HEK293T (cell line): ENCODE measurements at places on chromosomes 5 and 9.

DNA sequence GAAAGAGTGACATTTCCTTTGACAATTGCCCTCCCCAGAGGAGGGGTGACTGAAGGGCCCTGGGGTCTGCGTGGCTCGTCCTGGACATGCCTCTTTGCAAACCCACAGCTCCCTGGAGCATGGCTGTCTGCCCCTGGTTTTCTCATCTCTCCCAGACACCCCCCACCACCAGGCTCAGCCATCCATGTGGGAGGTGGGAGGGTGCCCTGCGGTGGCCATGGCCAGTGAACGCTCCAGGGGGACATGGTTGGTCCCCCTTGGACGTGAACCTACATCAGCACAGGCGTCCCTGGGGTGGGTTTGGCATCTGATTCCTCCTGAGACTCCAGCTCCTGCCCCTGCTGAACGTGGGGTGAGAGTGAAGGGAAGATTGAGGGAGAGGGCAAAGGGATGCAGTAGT lies 67.7 kb upstream of the LMX1B start:
- DNase-seq, result no peak

DNA sequence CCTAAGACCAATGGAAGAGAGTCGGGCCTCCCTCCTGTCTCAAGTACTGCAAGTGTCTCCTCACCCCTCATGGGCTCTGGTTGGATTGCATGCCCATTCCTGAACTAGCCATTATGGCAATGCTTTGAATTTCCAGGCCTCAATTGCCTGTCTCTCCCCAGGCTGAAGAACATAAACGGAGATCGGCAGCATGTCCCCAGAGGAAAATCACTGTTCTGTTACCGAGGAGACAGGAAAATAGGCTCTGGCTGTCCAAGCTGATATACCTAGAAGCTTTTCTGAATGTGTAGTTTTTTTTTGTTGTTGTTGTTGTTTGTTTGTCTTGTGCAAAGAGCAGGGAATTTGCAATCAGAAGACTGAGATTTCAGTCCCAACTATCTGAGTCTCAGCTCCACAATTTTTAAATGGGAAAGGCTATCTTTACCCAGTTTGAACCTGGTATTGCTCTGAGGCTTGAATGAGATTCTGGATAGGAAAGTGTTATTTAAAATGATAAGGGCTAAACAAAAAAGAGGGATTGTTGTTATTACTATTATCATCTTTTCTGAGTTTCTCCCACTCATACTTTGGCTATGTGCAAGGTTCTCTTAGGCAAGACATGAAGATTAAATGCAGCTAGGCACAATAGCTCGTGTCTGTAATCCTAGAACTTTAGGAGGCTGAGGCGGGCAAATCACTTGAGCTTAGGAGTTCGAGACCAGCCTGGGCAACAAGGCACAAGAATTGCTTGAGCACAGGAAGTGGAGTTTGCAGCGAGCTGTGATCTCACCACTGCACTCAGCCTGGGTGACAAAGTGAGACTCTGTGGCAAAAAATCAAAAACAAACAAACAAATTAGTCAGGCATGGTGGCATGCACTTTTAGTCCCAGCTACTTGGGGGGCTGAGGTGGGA lies 77.2 kb upstream of the KLF9 start:
- no peak for DNase-seq

GRCh38 chr9:118414676-118415075 lies 710.5 kb downstream of the TLR4 start:
- no peak for DNase-seq

- no peak for DNase-seq
Observed at GRCh38 chr9:79213417-79214125, 358.2 kb upstream of the TLE4 start.

GRCh38 chr5:14469551-14470377 lies 111.8 kb upstream of the OTULINL start:
- no peak for DNase-seq

DNA sequence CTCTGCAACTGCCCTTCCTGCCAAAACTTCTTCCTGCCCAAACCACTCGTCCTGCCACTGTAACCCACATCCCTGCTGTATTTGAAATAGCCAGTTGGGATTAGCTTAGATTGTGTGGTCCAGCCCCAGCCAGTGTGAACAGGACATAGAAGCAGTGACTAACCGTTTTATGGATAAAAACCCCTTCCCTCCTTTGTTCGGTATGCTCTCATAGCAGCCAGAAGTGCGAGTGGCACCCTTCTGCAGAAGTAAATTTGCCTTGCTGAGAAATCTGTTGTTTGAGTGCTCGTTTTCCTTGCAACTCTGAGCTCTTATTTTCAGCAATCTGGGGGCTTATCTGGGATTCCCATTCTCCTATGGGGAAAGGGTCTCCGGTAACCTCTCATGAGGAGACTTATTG lies 470.0 kb downstream of the PRDM9 start:
- DNase-seq, result no peak

GRCh38 chr9:70902692-70903131 lies 218.7 kb downstream of the TRPM3 start:
- DNase-seq, result no peak

GRCh38 chr5:59264639-59265245 lies 628.8 kb downstream of the PDE4D start:
- no peak for DNase-seq

GRCh38 chr9:121286973-121287741 lies 19.2 kb downstream of the GSN start:
- DNase-seq, result peak; percentile 73

DNA sequence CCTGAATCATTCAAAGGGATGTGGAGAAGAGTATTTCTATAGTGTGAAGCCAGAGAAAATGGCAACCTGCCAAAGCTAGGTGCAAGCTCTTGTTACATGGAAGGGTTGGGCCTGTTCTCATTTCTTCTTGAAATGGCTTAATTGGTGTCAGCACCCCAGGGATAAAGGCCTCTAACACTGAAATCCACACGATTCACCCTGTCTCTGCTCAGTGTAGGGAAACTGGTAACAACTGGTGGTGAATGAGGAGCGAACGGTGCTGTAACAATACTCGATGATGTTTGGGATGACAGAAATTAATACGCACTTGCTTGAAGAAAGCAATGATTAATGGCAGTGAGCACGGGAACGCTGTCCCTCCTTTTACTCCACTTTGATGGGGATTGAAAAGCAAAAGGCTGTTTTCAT lies 16.2 kb downstream of the PBX3 start:
- DNase-seq, result peak; percentile 66

DNA sequence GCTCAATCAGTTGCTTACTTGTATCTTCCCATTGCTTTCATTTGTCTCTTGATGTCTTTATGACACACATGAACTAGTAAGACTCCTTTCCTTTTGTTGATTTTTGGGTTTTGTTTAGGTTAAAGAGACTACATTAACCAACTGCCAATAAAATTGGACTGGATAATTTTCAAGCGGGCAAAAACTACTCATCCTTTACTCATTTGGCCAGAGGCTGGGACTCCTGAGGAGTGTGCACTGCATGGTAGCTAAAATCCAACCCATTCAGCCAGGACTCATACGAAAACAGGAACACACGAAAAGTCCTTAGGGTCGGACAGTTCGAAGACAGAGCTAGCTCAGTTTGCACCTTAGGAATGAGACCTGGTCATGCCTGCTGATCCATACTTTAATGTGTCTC lies 6.0 kb downstream of the SLC46A2 start:
- no peak for DNase-seq

DNA sequence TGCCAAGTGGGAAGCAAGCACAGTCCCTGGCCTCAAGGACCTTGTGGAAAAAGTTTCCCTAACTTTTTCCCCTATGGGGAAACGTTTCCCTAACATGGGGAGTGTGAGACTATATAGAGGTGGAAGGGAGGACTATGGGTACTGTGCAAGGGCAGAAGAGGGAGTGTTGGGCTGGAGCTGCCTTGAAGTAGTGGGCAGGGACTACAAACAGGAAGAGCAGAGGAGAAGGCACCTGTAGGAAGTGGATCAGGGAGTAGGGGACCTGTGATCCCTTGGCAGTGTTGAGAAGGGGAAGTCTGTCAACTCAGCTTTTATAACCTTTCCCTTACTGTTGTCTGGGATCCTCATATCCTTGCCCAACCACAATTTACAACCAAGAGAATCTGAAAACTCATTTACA lies 1.4 kb downstream of the CMYA5 start:
- DNase-seq, result no peak

DNA sequence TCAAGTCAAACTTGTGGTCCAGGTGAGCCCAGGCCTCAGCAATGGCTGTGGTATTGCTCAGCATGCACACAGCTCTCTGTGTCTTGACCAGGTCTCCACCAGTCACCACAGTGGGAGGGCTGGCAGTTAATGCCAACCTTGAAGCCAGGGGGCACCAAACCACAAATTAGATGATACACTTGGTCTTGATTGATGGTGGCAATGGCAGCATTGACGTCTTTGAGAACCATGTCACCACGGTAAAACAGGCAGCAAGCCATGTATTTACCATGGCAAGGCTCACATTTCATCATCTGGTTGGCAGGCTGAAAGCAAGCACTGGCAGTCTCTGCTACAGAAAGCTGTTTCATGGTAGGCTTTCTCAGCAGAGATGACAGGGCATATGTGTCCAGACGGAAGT lies 40.0 kb downstream of the NIM1K start:
- DNase-seq, result no peak

- no peak for DNase-seq
Observed at GRCh38 chr5:132737982-132738681, 786 bp upstream of the KIF3A start.

GRCh38 chr9:114503522-114504340 lies 1.5 kb downstream of the WHRN start:
- DNase-seq, result no peak

- no peak for DNase-seq
Observed at GRCh38 chr5:139228201-139228803, 30.1 kb upstream of the SIL1 start.

- DNase-seq, result no peak
Observed at GRCh38 chr9:121451586-121451985, 48.1 kb downstream of the GGTA1 start.

GRCh38 chr5:39424736-39425637 lies at the start of gene DAB2:
Gene DAB2, minus strand, starts transcription at chr5:39424980. Its CDS starts 30,660 bp downstream, at chr5:39394320.
- peak; percentile 74 for DNase-seq

- no peak for DNase-seq
Observed at GRCh38 chr5:72096602-72097188, 10.6 kb upstream of the MAP1B start.

DNA sequence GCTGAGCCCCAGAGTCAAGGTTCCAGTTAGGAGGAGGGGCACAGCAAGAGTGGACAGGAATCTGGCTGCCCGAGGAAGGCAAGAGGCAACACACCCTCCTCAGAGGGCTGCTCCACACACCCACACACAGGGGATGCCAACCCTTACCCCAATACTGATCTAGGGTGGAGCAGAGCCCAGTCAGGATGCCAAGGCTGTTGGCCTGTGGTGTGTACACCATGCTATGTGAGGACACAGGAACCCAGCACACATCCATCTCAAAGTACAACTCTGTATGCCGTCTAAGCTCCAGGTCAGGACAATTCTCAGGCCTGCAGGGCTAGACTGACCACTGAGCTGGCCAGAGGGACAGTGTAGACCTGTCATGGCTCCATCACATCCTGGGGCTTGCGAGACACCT lies 2.6 kb downstream of the SEPTIN8 start:
- DNase-seq, result no peak

- DNase-seq, result no peak
Observed at GRCh38 chr5:77846422-77847128, 70.4 kb upstream of the TBCA start.

GRCh38 chr9:126513159-126514036 lies 100.3 kb upstream of the LMX1B start:
- no peak for DNase-seq

DNA sequence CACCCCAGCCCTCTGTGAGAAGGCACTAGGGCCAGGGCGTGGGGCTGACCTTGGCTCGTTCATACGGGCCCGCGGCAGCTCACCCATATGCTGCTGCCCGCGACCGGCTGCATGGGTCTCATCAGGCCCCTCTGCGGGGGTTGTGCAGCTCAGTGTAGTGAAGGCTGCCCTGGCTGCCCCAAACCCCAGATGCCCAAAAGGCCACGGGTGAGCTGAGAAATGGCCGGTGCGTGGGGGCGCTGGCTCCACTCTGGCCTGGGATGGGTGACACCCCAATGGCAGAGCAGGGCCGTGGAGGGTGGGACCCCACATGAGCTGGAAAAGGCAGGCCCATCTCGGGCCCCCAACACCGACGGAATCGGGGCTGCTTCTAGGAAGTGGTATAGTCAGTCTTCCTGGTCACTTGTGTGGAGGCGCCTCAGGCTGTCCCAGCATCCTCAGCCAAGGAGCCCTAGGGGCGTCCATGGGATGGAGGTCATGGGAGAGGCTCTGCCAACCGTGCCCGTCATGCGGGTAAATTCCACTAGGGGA lies 19.4 kb upstream of the LRRC14B start:
- DNase-seq, result no peak

- no peak for DNase-seq
Observed at GRCh38 chr9:20749496-20750198, 65.6 kb downstream of the FOCAD start.

DNA sequence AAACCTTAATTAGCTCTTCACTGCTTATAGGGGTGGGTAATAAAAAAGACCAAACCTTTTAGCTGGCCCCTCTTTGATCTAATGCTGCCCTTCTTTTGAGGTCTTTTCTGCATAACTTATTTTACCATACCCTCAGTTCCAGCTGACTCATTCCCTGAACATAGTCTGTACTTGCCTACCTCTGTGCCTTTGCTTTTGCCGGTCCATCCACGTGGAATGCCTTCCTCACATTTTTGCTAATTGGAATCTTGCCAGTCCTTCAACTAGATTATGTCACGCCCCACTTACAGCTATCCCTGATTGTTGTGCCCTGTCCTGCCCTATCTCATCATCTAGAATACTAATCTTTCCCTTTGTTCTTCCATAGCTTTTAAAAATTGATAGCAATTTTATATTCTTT lies 44.2 kb downstream of the FAF2 start:
- no peak for DNase-seq

DNA sequence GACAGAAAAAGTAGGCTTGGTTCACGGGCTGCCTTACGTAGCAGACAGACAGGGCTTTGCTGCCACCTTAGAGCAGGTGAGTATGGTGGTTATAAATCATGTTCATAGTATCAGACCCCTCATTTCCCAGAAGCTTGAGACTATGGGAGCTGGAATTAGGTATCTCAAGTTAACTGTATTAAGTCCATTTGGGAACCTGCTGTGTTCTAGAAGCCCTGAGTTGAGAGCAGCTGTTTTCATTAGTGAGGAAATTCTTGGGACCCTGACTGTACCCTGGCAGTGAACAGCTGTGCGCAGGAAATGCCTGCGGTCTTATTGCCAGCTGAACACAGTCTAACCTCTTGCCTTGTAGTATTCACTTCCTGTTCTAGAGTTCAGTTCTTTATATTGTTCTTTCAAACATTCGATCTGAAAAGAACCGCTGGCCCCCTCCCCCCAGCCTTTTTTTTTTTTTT lies 29.8 kb downstream of the UGCG start:
- DNase-seq, result no peak

GRCh38 chr9:34254141-34254913 lies 74.7 kb downstream of the KIF24 start:
- DNase-seq, result no peak

DNA sequence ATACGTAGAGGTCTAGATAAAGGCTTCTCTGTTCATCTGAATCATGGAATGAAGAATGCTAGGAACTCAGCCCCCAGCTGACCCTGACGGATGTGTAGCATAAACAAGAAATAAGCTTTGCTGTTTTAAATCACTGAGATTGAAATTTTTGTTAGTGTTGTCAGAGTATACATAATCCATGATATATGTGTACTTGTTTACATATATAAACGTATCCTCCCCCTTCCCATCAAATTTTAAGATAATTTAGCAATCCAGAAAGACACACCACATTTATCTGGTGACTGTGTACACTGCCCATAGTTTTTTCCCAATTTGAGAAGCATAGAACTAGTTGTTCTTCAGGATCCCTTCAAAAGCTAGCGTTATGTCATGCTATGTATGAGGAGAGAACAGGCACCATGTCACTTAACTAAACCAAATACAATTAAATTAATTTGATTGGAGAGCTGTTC lies 80.8 kb upstream of the OSMR start:
- no peak for DNase-seq
